ENCODE measurements at places on chromosomes 2 and 18.

GRCh38 chr2:30997979-30998378, 140.3 kb downstream of the GALNT14 start:
- DNase-seq, result no peak

- no peak for DNase-seq
Observed at GRCh38 chr2:223366566-223366965, 235.6 kb downstream of the SCG2 start.

DNA sequence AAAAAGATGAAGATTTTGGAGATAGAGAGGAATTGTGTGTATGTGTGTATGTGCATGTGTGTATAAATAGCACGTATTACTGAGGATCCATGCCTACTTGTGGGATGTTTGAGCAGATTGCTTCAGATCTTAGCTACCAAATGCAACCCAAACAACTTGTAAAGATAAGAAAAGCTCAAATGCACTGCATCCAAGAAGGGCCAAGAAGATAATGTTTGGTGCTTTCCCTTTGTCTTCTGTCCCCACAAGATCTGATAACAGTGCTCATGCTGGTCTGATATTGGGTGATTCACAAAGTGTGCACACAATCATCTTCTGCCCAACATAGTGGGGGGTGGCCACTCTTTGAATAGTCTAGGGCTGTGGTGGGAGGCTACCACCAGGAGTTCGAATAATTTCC, 284.8 kb upstream of the CYRIA start:
- DNase-seq, result no peak

- DNase-seq, result no peak
Observed at GRCh38 chr2:108171657-108172056, 68.1 kb upstream of the SULT1C3 start.

DNA sequence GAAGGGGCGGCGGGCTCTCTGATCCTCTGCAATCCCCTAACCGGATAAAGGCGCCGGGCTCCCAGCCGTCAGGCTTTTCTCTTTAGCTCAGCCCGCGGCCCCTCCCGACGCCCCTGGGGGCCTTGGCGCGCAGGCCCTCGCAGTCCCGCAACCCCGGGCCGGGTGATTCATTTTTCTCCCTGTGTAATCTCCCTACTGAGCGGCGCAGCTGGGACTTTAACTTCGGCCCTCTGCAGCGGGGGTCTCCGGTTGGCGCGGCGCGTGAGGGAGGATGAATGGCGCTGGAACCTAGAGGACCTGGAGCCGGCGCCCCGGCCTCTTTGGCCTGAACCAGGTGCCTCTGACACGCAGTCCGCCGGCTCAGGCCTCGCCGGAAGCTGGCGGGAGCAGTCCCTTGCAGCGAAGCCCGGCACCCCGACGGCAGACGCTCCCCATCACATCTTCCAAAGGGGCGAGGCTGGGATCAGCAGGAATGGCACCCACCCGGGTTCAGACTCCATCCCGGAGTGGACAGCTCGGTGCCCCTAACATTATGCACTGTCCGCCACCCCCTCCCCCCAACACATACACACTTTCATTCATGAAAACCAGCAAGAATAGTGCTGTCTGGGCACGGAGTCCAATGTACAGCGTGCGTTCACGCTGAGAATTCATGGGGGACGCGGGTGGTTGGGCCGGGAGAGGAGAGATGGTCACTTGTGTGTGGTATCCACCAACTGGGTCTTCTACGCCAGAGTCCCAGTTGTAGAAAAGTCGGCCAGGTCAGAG, 1.2 kb downstream of the CNGA3 start:
- no peak for DNase-seq

DNA sequence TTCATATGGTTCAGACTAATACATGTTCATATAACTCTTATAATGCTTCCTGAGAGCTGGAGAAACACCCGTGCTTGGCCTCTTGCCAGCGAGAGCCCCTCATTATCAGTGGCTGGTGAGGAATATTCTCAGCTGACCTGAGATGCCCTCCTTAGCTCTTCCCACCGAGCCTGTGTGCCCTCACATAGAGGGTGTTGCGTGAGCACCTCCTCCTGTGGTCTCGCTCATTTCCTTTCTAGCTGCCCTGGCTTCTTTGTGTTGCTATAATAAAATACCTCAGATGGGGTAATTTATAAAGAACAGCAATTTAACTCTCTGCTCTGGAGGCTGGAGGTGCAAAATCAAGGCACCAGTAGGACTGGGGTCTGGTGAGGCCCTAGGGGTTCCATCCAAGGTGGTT, 80.5 kb upstream of the ALKAL2 start:
- no peak for DNase-seq

DNA sequence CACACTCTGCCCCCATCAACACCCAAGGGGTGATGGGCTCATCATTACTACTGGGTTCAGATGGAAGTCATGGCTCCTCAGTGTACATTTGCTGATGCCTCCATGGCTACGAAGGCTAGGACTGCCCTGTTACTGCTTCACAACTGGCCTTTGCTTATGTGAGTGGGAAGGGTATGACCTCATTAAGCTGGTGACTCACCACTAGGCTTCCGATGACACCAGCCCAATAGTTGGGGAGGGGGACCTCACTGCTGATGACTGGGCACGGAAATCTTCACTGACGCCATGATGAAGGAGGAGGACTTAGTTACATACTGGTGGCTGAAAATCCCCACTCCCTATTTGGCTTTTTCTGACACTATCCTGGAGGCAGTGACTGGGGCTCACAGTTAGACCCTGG, 263.2 kb downstream of the CMPK2 start:
- no peak for DNase-seq

DNA sequence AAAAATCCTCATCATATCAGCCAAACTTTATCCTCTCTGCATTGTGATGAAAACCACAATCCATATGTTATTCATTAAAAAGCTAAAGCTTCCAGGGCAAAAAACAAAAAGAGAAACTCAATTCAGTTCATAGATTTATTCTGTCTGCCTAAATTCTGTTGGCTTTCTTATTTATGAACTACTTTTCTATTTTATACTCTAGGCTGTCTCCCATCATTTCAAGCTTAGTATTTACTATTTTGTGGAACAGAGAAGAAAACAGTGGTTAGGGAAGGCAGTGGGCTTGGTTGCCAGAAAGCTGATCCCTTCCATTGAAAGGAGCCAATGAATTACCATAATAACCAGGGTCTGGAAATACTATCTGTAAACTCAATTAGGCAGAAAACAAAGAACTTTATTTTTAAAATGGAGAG, 71.8 kb downstream of the RAPH1 start:
- DNase-seq, result no peak

GRCh38 chr2:143429932-143430679, 300.9 kb downstream of the ARHGAP15 start:
- no peak for DNase-seq

DNA sequence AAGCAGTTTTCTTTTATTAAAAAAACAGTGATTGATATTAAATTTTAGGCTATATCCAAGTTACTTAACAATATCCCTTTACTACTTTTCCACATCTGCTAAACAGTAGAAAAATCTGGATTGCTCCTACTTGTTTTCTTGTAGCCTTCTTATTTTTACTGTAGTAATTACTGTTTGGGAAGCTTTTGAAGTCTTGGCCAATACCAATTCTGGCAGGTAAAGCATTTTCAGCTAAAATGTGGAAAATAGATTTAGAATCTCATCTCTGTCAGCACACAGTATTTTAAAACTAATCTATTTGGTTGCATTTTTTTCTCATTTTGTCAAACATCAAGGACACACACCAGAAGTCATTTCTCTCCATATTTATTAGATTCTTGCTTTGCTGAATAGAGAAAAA, 1485.7 kb upstream of the PIK3C3 start:
- DNase-seq, result no peak

DNA sequence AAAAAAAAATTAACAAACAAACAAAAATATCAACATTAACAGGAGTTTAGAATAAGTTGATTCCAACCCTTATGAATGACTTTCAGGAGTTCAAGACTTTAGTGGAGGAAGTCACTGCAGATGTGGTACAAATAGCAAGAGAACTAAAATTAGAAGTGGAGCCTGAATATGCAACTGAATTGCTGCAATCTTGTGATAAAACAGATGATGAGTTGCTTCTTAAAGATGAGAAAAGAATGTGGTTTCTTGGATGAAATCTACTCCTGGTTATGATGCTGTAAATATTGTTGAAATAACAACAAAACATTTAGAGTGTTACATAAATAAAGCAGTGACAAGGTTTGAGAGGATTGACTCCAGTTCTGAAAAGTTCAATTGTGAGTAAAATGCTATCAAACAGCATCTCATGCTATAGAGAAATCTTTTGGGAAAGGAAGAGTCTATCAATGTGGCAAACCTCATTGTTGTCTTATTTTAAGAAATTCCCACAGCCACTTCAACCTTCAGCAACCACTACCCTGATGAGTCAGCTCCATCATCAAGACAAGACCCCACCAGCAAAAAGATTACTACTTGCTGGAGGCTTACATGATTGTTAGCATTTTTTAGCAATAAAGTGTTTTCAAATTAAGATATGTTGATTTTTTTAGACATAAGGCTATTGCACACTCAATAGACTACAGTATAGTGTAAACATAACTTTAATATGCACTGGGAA, 42.7 kb upstream of the TAF4B start:
- DNase-seq, result no peak

DNA sequence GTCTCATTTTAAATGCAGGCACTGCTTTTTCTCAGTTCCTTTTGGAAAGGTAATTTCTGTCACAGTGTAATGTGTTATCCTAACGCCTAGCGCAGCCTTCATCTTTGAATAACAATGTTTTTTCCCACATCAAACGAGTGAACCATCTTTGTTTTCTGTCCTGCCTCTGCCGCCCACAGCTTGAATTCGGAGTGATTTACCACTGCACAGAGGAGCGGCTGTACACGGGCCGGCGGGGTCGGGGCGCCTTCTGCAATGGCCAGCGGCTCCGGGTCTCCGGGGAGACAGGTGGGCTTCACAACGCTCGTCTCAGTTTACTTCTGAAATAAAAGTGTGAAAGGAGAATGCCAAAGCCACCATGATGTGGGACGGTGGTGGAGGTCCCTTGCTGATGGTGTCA, 32.8 kb downstream of the IMPA2 start:
- no peak for DNase-seq

DNA sequence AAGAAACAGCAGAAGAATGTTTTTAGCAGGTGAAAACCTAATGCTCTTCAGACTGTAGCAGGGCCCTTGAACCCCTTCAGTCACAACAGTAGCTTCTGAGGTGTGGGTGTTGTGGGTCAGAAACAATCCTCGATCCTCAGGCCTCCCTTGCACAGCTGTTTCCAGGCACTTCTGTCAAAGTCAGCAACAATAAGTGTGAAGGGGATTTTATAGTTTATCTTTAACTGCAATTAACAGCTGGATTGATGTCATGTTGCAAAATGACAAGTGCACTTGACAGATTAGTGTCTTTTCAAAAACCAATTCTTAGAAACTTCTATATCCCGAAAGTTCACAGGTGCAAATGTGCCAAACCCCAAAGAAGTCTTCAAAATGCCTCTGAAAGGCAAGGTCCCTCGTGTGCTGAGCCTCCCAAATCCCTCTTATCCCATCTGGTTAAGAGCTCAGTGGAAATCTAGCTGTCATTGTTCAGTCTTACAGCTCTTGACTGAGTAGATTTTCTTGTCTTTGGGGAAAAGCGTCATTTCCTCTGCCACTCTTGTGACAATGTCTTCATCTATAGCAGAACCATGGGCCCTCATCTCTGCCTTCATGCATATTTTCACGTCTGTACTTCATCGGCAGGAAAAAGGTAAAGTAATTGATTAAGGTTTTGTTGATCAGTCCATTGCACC, 29.6 kb downstream of the M1AP start:
- no peak for DNase-seq

DNA sequence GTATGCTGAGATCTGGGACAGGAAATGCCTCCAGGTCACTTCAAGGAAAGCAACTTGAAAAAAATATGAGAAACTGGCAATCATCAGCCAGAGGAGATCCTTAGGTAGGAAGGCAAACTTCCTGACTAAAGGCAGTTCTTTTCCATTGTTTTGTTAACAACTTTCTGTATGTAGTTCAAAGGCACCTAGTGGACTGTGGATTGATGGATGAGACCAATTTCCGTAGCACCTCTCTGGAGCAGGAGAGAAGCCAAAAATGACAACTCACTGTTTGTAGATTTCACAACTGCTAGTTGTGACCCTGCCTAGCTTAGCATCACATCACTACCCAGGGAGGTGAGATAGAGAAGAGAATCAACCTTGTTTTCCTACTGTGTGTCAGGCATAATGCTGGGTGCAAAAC, 21.8 kb upstream of the NOSTRIN start:
- DNase-seq, result no peak

DNA sequence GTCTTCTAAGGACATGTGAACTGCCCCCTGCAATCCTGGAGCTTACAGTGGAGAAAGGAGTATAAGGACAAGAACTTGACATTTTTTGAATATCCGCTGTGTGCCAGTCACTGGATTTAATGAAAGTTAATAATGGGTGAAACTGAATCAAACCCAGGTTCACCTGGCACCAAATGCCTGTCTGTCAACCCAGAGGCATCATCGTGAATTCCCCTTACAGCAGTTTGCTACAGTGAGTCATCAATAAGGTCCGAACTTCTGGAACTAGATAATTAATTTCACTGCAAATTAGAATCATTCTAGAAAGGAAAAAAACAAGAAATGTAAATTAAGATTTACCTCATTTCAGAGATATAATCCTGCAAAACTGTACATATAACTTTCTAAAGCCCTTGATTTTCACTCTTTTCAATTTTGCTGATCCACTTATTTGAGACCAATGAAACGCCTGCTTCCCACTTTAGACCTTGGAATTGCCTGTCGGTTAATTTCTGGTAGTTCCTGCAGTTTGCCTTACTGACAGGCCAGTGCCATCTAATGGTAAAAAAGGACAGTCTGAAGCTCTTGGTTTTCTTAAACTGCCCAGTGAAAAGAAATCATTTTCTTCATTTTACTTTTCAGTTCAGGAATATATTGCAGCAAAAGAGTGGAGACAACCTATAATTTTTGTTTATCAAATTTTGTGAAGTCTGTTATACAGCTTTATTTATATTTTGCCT, 8.2 kb downstream of the DSG2 start:
- no peak for DNase-seq

- no peak for DNase-seq
Observed at GRCh38 chr2:238845583-238846377, 2.1 kb upstream of the TWIST2 start.

DNA sequence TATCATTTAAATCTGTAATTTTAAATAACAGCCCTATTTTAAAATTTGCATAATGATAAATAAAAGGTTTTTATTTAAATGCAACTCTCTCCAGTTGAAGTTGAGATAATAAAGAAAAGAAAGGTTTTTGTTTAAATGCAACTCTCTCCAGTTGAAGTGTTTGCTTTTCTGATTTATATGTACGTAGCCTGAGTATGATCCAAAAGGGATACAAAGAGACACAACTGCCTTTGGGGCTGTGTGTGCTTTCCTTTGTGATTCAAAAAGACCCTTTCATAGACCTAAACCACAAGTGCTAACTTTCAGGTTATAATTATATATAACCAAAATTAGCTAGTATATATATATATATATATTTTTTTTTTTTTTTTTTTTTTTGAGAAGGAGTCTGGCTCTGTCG, 76.2 kb upstream of the MFF start:
- no peak for DNase-seq

DNA sequence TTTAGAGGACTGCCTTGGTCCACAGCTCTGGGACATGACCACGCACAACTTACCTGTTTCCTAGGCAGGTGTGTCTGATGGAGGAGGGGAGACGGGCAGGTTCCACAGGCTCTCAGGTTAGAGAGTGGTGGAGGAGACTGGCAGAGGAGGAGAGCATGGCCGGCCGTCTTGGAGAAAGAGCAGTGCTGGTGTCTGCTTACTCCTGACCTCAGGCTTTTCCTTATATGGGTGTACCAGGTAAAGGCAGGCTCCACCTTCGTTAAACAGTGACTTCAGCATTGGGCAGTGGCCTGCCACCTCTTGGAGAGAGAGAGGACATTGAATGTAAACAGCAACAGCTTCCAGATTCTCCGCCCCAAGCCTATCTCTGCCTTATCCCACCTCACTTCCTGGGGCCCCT, at the start of gene CAPN13:
CAPN13 (minus strand) TSS at position 198 of the 400 bp plus-strand sequence. CDS start 20,121 bp downstream, outside the sequence.
- no peak for DNase-seq

All from head of caudate nucleus (tissue), 42 donors.